ENCODE measurements at places on chromosomes 2 and 18. TPM values are rescaled to one million over a fixed set of nuclear protein-coding genes. Genes with fewer than 3 reads are reported as not detected.

KIAA2012 gene
- 0.46 TPM for polyA plus RNA-seq

PLEK gene
- 12.8 TPM for polyA plus RNA-seq

XIRP2 gene
- polyA plus RNA-seq, result 0.14 TPM

ADD2 gene
- 10.0 TPM for polyA plus RNA-seq

SERPINB10 gene
- polyA plus RNA-seq, result 0.40 TPM

CFAP53 gene
- 4.6 TPM for polyA plus RNA-seq

SNED1 gene
- polyA plus RNA-seq, result 73.1 TPM

TTN gene
- polyA plus RNA-seq, result 1.9 TPM

MDH1 gene
- polyA plus RNA-seq, result 229 TPM

ANKRD44 gene
- 26.1 TPM for polyA plus RNA-seq

HDLBP gene
- polyA plus RNA-seq, result 371 TPM

PSD4 gene
- 15.3 TPM for polyA plus RNA-seq
